ENCODE measurements at places on chromosomes 1 and 21.

- peak; percentile 51 for DNase-seq
Observed at GRCh38 chr1:158112994-158113758, 67.5 kb upstream of the CD1D start.

GRCh38 chr1:44032170-44032790 is 1.0 kb upstream of the SLC6A9 start:
- no peak for DNase-seq

- no peak for DNase-seq
Observed at GRCh38 chr1:71831646-71832045, 450.7 kb downstream of the NEGR1 start.

DNA sequence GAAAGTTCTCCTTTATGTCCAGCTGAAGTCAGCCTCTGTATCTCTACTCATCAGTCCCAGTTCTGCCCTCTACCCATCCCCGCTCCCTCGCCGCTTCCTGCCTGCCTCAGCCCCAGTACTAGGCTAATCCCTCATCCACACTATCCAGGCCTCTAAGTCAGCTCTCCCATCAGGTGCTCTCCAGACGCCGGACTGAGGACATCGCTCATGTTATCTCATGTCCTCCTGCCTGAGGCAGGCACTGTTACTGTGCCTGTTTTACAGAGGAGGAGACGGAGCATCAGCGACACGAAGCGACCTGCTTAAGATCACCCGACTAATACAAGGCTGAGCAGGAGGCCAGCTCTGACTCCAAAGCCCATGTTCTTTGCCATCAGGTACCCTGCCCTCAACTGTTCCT is 57.3 kb upstream of the RUNX3 start:
- DNase-seq, result no peak

DNA sequence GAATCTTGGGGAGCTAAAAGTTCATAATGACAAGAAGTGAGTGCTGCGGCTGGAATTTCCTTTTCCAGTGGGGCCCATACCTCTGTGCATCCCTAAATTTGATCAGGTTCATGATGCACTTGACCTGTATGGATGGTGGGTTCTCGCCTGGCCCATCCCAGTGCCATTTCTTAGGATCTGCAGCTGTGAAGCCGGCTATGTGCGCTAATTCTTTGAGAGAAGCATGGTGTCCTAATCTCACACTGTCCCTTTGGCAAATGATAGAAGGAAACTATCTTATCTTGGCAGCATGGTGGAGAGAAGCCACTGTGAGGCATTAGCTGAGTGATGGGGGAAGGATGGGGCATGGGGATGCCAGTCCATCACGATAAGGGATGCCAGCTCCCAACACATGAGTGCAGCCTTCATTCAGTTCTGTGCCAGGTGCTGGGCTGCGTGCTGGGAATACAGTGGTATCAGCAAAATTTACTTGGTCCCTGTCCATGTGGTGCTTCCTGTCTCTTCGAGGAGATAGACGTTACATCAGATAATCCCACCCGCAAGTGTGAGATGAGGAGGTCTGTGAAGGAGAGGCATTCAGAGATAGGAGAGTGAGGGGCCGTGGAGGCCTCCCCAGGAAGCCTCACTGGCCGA is 30.5 kb downstream of the STUM start:
- no peak for DNase-seq

DNA sequence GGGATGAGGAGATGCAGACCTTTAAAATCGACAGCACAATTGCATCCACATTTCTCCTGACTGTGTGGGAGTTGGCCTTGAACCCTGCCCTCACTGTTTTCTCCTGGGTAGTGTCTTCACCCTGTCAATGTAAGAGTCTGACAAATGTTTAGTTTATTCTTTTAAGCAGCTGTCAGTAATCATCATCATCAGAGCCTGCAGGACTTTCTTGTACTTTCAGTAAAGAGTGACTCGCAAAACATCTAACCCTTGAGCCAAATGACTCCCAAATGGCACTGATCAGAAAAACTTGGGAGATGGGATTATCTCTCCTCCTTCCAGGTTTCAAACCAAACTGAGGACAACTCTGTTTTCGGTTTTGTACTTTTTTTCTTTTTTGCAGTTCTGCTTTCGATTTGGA is 460.2 kb downstream of the KIF26B start:
- no peak for DNase-seq

Measured in T-cell (primary cell).